ENCODE measurements at places on chromosomes 4 and X.

- no peak for DNase-seq
Observed at GRCh38 chr4:46986922-46987638, 6.3 kb downstream of the GABRA4 start.

DNA sequence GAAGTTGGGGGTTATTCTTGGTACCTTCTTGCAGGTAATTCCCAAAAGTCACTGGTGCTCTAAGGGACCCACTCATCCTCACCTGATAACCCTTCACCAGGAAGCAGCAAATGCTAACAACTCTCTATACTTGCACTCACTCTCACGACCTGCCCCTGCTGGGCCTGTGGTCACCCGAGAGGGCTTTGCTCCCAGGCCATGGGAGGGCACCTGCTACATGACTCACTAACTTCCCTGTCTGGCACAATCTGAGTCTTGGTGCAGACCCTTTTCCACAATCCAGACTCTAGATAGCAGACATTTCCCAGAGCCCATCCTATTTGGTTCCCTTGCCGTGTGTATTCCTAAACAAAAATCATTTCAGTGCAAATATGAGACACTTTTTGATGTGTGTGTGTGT lies 403.8 kb upstream of the FAT1 start:
- no peak for DNase-seq

GRCh38 chr4:74311696-74312313 lies 3.5 kb downstream of the EPGN start:
- peak; percentile 1 for DNase-seq

DNA sequence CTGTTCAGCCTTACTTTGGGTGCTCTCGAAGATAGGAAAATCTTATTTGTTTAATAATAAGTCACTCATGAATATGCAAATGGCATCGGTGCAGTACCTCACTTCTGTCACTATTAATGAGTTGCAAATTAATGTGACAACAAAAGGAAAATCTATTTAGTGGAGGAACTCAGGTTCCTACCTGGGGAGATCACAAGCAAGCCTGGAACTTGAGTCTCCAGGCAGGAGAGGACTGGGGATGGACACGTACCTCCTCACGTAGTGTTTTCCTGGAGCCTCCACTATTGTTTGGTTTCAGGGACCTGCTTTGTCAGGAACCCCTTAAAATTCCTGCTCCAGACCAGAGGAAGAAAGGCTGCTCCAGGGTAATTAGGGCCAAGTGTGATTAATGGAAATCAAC lies 82.1 kb downstream of the BCOR start:
- DNase-seq: no peak

DNA sequence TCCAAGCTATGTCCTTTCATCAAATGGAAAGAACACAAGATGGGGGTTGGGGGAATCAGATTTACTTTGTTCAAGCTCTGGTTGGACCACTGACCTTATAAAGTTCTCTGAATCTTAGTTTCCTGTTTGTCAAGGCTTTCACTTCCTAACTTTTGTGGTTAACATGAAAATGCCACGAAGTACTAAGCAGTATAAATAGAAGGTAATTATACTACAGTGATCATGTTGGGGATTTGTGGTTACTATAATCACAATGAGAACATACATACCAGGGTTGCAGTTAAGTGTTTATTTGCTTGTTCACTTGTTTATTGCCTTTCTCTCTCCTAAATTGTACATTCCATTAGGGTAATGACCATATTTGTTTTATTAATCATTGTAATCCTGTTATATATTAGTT lies 53.2 kb downstream of the SPRY1 start:
- no peak for DNase-seq

GRCh38 chr4:121377076-121377475 lies 3.7 kb downstream of the QRFPR start:
- no peak for DNase-seq

GRCh38 chrX:65871671-65872311 lies 168.1 kb downstream of the VSIG4 start:
- no peak for DNase-seq

DNA sequence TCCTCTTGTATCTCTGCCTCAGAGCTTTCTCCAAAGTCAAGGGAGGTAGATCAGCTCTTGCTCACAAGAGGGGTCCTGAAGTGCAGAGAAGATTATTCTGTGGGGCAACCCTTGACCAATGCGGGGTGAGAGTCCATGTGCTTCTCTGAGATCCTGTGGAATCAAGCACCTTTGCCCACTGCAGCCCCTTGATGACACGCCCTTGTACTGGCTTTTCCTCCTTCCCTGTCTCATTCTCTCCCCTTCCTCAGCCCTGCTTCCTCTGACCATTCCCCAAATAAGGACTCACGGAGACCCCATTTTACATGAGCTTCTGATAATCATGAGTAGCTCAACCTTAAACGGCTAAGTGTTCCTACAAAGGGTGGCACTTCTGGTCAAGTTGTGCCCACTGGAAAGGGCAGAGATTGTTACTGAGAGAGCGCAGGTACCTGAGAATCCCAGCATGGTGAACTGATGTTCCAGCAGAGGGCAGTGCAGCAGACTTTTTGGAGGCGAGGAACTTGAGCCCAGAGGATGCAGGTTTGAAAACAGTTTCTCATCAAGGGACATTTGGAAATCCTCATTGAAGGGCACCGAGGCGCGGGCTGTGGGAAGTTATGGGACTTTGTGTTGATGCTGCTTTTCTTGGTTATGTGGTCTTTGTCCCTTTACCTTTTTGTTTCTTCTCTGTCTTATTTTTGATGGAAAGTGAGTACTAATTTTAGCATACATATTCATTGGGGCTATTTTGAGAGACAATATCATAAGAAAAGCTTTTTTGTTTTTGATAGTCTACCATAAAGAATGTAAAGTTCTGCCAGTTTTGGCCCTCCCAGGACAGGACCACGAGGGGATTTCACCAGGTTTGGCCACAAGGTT lies 201.3 kb downstream of the RBM46 start:
- peak; percentile 6 for DNase-seq

- no peak for DNase-seq
Observed at GRCh38 chrX:38941675-38942074, 140.4 kb downstream of the MID1IP1 start.

DNA sequence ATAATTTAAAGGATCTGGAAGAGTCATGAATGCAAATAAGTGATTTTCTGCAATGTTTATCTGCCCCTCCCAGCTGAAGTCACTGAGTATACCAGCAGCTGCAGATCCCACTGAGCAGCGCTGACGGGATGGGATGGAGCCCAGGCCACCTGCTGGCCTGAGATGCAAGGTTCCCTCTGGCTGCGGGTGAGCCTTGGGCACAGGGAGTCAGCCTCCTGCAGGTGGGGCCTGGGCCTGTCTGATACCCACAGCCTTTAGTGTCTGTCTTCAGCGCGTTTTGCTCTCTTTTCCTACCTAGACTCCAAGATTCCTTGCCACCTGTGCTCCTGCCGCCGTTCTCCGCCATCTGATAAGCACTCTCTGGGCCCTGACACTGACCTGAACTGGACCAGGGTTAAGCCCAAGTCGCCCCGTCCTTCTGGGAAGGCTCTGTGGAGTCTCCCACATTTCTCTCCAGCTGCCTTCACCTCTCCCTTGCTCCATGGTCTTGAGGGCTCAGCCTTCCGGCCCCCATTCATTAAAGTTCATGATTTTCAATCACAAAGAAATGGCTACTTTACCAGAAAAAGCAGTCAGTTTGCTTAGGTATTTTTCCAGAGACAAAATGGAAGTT lies 223.1 kb upstream of the FAT1 start:
- no peak for DNase-seq

- no peak for DNase-seq
Observed at GRCh38 chr4:169791062-169791461, 33.3 kb upstream of the HPF1 start.

GRCh38 chr4:107404591-107405300 lies 315.3 kb downstream of the PAPSS1 start:
- no peak for DNase-seq

GRCh38 chr4:18394656-18395055 lies 373.1 kb upstream of the LCORL start:
- no peak for DNase-seq

DNA sequence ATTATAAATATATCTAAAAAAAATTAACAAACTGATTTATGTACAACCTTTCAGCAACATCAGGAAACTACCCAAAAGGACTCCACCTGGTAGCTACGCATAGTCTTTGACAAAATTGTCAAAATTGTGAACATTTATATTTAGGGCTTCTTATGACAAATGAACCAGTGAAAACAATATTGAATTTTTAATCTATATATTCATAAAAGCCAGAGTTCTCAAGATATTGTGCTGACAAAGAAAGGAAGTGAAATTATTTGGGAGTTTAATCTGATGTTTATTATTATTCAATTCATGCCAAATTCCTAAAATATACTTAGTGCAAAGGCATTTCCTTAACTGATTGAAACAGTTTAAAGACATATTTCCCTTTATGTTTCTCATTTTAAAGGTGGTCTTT lies 5.3 kb upstream of the SULT1B1 start:
- no peak for DNase-seq

GRCh38 chr4:7648544-7649395 lies 214.0 kb upstream of the PSAPL1 start:
- no peak for DNase-seq

GRCh38 chrX:130529531-130529930 lies 127.7 kb downstream of the RBMX2 start:
- no peak for DNase-seq

DNA sequence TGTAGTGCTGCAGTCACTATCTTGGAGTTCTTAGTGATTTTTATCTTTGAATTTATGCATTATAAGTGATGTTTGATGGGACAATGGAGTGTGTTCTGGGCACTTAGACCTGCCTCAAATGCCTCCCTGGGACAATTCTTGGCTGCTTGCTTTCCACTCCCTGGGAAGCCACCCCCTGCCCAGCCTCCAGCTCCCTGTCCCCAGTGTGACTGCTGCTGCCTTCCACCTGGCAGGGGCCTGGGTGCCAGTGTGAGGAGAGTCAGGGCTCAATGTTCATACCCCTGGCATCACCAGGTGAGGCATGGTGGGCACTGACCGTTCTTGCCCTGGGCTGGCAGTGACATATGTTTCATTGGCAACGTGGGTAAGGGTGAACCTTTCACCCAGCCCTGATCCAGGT lies 14.8 kb downstream of the MSX1 start:
- DNase-seq: no peak

GRCh38 chr4:40722576-40723161 lies 27.1 kb upstream of the NSUN7 start:
- DNase-seq: no peak

GRCh38 chr4:111074523-111075114 lies 451.7 kb upstream of the PITX2 start:
- DNase-seq: no peak

DNA sequence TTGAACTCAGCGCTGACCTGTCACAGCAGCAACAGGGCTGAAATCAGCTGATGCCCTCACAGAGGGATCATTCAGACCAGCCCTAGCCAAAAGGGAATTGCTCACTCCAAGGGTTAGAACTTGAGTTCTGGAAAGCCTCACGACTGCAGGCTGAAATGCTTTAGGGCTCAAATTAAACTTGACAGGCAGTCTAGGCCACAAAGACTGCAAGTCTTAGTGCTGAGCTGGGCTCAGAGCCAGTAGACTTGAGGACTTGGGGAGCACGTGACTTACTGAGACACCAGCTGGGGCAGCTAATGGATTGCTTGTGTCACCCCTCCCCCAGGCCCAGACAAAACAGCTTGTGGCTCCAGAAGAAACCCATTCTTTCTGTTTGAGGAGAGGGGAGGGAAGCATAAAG lies 119.0 kb upstream of the SLC6A14 start:
- DNase-seq: no peak

DNA sequence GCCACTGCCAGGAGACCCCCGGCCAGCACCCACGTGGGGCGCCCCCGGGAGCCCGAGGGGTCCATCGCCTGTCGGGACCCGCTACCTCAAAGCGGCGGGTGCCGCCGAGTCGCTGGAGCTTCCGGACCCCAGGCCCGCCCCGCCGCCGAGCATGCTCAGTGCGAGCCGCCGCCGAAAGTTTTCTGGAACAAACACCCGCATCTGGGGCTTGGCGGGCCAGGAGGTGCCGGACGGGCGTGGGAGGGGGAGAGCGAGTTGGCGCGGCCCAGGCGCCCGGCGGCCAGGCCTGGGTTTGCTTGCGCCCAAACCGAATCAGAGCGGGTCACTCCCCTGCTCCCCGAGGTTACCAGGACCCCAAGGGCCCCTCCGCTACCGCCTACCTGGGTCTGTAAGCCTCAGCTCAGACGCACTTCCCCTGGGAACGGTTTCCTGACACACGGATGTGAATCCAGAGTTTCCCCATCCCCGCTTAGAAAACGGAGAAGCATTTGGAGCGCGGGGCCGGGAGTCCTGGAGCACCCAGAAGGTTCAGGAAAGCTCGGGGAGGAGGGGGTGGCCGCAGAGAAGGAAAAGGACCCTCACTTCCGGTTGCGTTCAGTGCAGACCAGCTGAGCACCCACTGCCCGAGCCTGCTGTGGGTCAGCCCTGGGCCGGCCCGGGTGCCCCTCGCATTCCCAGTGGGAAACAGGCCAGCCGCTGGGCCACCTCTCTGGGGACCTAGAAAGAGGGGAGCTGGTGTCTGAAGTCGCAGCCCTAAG lies at the start of gene EVC2:
TSS of gene EVC2 (minus strand) at position 111 of the 758 bp plus-strand sequence. CDS start at position 65, 46 bp downstream.
- no peak for DNase-seq

- no peak for DNase-seq
Observed at GRCh38 chr4:37779896-37780295, 46.6 kb upstream of the PGM2 start.

DNA sequence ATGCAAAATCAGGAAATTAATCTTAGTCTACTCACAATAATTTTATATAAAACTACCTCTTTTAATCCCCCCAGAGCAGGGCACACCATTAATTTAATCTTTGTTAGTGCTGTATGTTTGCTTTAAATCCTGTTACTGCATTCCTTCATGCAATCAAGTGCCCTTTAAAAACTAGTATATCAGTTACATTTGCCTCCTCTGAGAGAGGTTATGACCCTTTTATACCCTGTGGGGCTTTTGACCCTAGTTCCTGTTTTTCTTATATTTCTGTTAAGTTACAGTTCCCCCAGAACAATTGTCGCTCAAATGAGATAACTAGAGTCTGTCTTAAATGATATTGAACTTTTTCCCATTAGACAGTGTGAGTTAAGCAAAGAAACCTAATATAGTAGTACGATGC lies 46.2 kb downstream of the GPC4 start:
- no peak for DNase-seq

- DNase-seq: no peak
Observed at GRCh38 chrX:154351183-154352011, 23.0 kb downstream of the FLNA start.

DNA sequence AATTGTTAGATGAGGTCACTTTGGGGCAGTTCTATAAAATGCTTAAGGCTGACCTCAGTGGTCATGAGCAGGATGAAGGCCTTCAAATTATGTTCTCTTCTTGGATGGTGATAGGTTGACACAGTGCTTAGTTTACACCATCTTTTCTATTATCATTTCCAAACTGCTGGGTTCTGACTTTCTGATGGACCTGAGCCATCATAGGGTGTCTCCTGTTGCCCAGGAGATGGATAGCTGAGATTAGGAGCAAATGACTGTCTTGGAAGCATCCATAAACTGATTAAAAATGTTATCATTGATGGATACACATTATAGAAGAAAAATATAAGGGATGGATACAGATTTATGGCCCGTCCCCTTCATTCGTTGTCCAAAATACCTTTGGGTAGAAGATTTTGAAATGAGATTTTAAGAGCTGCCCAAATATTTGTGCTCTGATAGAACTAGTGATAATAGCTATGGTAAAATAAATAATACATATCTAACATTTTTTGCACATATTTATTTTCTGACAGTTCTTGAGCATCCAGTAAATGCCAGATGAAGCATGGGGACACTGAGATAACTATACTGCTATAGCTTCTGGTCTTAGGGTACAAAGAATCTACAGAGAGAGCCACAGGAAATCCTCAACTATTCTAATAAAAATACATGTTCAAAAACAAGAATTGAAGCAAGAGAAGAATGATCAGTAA lies 839.4 kb upstream of the LCORL start:
- no peak for DNase-seq

Data from caudate nucleus (tissue), 63 donors.